Stimulated activated CD4-positive, alpha-beta T cell treated with anti-CD3 and anti-CD28 coated beads, Interleukin-1b, Interleukin-23, amount 100 ng/mL, for 48 hours (primary cell): ENCODE measurements at places on chromosomes 11 and 22.

DNA sequence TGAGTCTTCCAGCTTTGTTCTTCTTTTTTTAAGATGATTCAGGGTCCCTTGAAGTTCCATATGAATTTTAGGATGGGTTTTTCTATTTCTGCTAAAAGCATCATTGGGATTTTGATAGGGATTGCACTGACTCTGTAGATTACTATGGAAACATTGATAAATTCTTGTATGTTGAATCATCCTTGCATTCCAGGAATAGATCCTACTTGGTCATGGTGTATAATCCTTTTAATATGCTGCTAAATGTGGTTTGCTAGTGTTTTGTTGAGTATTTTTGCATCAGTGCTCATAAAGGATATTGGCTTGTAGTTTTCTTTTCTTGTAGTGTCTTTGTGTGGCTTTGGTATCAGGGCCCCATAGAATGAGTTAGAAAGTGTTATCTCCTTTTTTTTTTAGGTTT is 34.9 kb upstream of the PHOX2A start:
- no peak for DNase-seq

GRCh38 chr11:126357055-126357962 is 1.8 kb downstream of the ST3GAL4 start:
- DNase-seq = no peak

DNA sequence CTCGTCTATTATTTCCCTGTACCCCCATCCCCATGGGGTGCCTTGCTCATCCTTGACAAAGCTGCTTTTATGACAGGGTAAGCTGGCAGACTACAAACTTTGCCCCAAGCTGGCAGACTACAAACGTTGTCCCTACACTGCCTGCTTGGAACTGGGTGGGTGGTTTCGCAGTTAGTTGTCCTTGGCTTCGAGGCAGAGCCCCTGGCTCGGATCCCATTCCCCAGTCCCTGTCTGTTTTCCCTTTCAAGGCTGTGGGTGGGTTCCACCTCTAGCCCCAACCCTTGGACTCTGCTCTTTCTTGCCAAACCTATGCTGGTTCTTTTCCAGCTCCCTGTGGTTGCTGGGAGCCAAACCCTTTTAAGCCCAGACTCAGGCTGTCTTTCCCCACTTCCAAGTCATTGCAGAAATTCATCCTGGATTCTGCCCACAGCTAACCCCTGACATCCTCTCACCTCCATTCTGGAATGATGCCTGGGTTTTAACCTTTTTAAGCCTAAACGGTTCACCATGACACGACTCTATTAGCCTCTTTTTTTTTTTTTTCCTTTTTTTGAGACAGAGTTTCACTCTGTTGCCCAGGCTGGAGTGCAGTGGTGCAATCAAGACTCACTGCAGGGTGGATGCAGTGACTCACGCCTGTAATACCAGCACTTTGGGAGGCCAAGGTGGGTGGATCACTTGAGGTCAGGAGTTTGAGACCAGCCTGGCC is 9.2 kb upstream of the RBM14 start:
- DNase-seq = no peak

DNA sequence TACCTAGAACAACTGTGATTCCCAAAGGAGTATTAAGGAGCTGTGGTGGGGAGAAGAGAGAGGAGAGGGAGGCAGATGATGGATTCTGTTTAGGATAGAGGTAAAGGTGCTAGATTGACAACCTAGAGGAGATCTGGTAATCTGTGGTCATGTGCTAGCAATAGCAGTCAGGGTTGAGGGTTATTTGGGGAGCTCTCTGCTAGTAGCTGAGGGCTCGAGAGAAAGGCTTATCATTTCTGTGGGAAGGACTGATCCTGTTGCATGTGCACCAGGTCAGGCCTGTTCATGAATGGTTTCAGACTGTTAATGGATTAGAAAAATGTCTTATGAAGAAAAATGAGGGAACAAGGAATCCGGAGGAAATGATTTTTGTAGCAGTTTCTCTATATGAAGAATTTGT is 63.2 kb downstream of the MTMR3 start:
- no peak for DNase-seq

DNA sequence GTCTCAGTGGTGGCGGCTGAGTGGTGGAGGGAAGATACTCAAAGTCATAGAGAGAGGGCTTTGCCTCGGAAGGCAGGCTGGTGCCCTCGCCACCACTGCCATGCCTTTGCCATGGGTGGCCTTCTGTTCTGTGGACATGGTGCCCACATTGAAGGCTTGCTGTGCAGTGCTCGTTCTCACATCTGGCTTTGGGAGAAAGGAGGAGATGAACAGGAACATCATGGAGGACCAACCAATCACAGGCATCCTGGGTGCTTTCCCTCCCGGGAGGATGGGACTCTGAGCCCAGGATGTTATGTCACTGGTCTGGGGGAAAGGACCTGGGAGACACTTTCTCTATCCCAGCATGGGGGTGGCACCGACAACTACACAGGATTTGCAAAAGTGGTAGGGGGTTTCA is 82.3 kb upstream of the NARS2 start:
- no peak for DNase-seq

DNA sequence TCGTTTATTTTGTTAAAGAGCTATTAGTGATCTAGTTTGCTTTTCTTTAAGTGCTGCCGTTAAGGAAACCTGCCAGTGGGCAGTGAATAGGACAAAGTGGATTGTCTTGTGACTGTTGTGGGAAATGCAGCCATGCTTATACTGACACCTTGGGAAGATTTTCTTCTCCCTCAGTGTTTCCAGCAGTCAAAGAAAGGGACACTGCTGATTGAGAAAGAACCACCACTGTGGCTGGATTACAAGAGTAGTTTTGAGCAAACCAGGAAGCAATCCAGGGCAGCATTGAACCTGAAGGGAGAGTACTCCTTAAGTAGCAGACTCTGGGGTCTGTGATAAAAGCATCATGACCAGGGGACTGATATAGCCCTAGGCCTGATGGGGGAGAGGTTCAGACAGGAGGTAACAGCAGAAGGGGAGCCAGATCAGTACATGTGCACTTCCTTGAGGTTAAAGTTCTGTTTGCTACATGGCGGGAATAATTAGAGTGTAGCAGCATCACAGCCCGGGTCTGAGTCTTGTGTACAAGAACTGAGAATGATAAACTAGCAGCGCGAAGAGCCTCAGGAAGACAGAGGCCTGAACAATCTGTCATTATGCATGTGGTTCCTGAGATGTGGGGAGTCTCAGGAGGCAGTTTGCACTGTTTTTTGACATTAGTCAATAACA is 167.8 kb downstream of the C11orf91 start:
- no peak for DNase-seq

GRCh38 chr11:83895516-83895915 is 609.3 kb upstream of the CCDC90B start:
- no peak for DNase-seq

GRCh38 chr11:84249344-84250135 is 963.4 kb upstream of the CCDC90B start:
- no peak for DNase-seq

DNA sequence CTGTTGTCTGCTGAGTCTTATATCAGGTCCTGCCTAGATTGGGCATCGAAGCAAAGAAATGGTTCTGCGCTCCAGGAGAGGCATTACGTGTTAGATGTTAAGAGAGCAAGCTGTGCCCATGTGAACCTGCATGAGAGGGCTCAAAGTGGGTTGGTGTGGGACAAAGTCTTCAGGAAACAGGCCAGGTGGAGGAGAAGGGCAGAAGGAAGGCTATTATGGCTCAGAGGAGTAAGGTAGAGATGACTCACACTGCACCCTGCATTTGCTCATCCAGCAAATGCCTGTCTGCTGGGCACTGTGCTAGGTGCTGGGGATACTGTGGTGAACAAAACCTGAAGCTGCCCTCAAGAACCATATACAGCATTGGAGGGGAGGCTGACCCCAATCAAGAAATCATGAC is 5.8 kb downstream of the USP35 start:
- no peak for DNase-seq

GRCh38 chr22:41873391-41873790 is 40.5 kb downstream of the SREBF2 start:
- DNase-seq = peak; percentile 61

GRCh38 chr22:35341090-35341874 is 39.6 kb upstream of the HMOX1 start:
- DNase-seq = no peak

DNA sequence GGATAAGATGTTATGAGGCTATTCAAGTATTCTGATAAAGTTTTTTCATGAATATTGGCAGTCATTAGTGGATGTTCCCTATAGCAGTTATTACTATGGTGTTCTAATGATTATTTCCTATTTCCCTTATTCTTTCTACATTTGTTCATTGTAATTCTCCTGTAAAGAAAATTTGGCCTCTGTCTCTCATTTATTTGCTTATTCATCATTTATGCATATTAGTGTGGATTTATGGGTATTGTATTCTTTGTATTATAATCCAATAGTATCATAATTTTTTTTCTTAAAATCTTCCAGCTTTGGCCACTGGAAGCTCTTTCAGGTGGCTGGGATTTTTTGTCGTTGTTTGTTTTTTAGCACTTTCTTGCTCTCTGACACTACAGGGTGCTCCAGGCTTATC is 47.3 kb downstream of the JAM3 start:
- no peak for DNase-seq

- no peak for DNase-seq
Observed at GRCh38 chr11:16193897-16194381, 162.4 kb downstream of the SOX6 start.

DNA sequence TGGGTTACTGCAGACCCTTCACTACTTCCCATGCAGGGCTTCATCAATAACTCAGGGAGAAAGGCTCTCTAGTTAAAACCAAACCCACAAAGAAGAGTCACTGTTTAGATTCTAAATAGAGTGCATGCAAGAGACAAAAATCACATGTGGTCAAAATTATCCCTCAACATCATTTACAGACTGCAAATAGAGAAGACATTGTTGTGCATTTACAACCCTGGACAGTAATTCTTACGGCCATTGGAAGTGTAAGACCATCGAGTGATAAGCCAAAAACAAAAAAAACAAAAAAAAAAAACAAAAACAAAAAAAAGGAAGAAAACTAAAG is 93.4 kb downstream of the RASSF10 start:
- DNase-seq = no peak

DNA sequence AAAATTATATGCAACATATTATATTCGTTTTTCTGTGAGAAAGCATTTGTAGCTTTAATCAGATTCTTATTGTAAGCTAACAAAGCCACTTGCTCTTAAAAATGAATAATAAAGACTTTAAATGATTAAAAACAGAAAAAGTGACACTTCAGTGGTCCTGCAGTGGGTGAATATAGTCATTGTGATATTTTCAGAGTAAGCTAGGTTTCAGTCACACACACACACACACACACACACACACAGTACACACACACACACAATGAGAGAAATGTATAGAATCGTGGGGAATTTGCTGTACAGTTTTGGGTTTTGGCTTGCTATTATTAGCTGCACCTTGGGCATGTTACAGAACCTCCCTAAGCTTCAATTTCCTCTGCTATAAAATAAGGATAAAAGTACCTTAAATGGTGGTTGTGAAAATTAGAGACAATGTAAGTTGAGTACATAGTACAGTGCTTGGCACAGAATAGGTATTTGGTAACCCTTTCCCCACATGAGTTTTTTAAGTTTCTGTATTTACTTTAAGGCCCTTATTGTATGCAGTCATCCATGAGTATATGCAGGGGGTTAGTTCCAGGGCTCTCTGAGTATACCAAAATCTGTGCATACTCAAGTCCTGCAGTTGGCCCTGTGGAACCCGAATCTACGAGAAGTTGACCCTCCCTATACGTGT is 39.8 kb downstream of the CSTPP1 start:
- DNase-seq = no peak

DNA sequence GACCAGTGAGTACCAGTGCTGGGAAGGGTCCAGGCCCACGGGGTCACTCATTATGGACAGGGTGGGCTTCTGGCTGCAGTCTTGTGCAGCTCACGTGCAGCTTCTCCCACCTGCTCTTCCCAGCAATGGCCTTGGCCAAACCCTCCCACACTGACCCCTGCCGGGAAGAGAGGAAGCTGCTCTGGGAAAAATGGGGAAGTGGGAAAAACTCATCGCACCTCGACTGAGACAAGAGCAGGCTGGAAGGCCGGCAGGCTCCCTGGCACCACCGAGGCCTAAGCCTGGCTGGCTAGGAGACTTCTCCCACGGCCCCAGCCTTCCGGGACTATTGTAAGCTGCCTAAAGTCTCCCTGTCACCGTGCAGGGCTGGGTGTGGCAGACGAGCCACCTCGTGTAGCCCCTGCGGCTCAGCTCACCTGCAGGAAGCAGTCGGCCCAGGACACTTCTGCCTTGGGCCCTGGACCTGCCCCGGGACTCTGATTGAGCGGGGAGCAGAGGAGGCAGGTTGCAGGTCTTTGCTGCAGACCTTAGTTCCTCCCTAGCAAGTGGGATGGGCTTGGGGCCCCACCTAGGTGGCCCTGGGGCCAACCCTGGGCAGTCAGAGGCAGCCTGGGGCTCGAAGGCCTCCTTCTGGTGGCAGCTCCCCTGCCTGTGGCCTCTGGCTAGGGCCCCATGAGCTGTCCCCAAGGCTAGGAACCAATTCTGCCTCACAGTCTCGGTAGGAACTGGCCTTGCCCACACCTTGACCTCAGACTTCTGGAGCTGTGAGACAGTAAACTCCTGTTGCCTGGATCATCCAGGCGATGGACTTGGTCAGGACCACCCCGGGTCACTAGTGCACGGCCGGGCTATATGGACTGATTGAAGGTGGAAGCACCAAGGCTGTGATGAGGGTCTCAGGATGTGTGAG is 23.1 kb downstream of the MRGPRG start:
- DNase-seq = no peak

DNA sequence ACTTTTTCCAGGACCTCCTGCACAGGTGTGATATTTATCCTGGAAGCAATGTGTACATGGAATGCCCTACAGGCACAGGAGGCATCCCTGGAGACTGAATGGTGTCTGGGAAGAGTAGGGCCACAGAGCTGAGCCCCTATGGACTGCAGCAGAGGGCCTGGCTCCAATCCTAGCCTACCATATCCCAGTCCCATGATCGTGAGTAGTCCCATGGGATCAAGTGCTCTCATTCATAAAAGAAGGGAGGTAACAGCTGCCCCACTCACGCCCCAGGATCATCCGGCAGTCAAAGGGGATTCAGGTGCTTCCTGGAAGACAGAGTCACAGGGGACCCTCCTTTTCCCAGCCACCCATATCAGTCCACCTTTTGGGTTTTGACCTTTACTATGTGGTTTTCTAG is 24.0 kb downstream of the ANKK1 start:
- no peak for DNase-seq

- no peak for DNase-seq
Observed at GRCh38 chr11:104120493-104121137, 43.3 kb downstream of the PDGFD start.

DNA sequence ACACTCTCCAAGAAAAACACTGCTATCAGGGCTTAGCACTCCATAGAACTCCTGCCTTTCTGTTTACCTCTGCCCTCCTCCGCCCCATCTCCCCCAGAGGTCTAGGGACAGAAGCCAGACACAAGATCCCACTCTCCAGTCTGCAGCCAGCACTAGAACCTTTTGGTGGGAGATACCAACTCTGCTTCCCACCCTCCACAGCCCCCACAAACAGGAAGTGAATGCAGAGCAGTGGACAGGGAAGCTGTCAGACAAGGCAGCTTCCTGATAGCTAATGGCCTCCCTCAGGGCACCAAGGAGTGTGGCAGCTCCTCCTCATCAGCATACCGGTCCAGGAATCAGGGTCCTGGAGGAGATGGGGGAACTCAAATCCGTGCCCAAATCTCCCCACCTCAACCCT is 5.1 kb downstream of the SCN4B start:
- no peak for DNase-seq

- DNase-seq = no peak
Observed at GRCh38 chr11:86577644-86578636, 94.5 kb downstream of the ME3 start.

GRCh38 chr22:27137871-27138337 is 480.5 kb downstream of the MIAT start:
- DNase-seq = no peak
